ENCODE measurements at places on chromosomes 16 and 17.

DNA sequence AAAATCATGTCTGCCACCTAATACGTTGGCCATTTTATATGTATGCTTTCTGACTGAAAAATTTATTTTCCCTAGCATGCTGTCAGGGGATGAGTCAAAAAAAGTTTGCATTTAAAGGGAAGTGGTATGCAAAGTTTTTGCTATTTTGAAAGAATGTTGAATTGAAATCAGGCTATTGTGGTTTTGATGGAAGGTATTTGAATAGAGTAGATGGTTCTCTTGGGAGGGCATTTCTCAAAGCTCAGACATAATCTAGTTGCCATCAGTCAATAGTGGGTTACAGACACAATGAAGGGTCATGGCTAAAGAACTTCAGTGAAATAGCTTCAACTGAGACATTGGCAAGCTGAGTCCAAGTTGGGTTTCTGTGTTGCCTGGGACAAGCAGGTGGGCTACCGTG is 102.4 kb downstream of the MAP2K6 start:
- no peak for DNase-seq

GRCh38 chr16:16164243-16164642 is 59.1 kb downstream of the ABCC6 start:
- DNase-seq, result no peak

- DNase-seq, result no peak
Measured at GRCh38 chr16:80117556-80118130, 423.1 kb upstream of the DYNLRB2 start.

DNA sequence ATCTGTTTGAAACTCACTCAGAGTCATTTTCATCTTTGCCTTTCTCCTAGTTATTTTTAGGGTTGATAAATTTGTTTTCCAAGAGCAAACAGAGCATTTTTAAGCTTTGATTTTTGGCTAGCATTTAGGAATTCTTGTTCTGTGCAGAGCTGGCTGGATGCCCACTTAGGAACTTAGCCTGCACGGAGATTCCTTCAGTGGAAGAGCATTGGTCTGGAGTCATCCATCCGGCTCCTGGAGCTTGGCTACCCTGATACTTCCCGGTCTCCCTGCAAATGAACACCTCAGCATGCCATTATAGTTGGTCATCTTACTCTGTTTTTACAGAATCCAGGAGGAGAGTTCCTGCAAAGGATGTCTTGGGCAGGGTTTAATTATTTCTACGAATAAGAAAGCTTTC is 57.1 kb downstream of the SPECC1 start:
- DNase-seq, result no peak

GRCh38 chr17:58265271-58265670 is 15.5 kb downstream of the MPO start:
- no peak for DNase-seq

DNA sequence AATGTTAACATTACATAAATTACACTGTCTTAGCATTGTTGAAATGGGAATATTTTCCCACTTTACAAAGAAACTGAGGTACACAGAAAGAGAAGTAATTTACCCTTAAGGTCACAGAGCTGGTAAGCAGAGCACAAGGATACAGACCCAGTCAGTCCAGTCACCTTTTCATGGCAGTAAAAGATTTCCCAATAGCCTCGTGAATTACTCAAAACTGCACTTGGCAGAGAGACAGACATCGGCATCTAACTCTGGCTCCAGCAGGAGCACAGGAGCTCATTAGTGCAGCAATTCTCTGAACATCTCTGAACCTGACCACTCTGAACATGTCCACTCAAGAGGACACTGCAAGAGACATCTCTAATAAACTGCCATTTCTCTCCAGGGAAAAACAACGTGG is 3.1 kb downstream of the TEX2 start:
- no peak for DNase-seq

- DNase-seq, result no peak
Measured at GRCh38 chr16:87548046-87548445, 54.3 kb upstream of the JPH3 start.

- no peak for DNase-seq
Measured at GRCh38 chr17:31318298-31318801, 3.1 kb downstream of the EVI2A start.

- DNase-seq, result no peak
Measured at GRCh38 chr17:71339206-71339605, 781.6 kb upstream of the SOX9 start.

GRCh38 chr17:83010206-83011200 is 68.9 kb upstream of the METRNL start:
- no peak for DNase-seq

DNA sequence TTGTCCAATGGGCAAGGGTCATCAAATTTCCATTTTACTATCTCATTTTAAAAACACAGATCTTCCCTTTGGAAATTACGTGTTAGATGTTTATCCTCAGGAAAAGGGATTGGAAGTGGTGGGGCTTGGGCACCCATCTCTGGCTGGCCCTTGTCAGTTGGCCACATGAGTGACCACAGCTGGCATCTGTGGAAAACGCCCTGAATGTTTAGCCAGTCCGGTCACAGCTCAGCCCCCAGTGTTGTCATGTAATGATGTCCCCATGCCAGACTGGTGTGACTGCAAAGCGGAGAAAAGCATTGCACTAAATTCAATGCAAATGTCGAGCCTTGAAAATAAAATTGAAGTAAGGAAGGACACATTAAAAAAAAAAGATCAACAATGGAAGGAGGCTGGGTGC is 53.0 kb downstream of the TMC6 start:
- no peak for DNase-seq

DNA sequence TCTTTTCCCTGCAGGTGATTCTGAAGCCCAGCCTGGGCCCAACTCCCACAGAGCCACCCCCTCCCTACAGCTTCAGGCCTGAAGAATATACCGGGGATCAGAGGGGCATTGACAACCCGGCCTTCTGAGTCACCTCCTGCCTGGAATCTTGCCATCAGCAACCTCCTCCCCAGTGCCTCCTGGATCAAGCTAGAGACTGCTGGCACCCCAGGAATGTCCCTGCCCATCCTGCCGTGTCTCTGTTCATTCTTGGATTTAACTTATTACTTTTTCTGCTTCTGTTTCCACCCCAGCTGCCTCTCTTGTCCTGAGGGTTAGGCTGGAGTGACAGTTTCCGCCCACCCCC is 4.9 kb downstream of the TMEM92 start:
- no peak for DNase-seq

GRCh38 chr17:17579691-17580090 is 11.8 kb downstream of the PEMT start:
- DNase-seq, result no peak

DNA sequence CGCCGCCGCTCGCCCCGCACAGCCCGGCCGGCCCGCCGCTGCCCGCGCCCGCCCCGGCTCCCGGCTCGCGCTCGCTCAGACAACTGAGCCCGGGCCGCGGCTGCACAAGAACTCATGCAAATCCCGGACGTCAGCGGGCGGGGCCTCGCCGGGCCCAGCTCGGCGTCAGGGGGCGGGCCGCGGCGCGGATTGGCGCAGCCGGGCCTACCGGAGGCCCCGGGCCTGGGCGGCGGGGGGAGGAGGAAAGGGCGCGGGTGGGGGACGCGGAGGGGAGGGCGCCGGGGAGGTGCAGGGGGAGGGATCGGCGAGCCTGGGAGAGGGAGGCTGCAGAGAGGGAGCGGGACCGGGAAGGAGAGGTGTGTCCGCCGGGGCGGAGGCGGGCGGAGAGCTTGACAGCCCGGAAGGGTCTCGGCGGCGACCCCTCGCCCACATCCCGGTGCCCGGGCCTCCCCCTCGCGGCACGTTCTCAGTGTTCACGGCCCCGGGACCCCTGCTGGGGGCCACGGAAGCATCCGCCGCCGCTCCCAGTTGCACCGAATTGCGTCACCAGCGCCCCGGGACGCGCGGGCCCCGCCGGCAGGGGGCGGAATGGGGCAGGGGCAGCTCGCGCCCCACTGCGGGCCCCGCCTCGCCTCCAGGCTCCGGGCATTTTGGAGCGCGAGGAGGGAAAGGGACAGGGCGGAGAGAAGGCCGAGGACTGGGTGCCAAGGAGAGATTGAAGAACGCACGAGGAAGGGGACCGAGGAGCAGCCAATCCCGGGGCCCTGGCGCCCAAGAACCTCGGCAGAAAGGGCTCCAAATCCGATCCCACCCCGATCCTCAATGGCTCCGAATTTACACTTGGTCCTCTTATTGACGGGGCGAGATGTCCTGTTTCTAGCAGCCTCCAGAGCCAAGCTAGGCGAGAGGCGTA is at the start of gene CBX4:
CBX4 (minus strand) TSS at position 85 of the 913 bp plus-strand sequence. CDS start 189 bp downstream, outside the sequence.
- DNase-seq, result peak; percentile 77

GRCh38 chr17:48563385-48563838 is 14.7 kb downstream of the HOXB4 start:
- no peak for DNase-seq

DNA sequence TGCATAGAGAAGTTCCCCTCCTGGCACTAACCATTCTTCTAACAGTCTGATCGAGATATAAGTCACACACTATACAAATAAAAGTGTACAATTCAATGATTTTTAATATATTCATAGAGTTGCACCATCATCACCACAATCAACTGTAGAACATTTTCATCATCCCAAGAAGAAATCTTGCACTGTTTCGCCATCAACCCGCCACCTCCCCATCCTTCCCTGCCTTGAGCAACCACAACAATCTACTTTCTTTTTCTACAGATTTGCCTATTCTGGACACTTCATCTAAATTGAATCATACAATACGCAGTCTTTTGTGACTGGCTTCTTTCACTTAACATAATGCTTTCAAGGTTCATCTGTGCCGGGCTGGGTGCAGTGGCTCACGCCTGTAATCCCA is 33.0 kb upstream of the GUCY2D start:
- DNase-seq, result no peak

- no peak for DNase-seq
Measured at GRCh38 chr17:56679115-56679776, 85.7 kb downstream of the NOG start.

- no peak for DNase-seq
Measured at GRCh38 chr17:1558401-1558800, 4.2 kb downstream of the PITPNA start.

DNA sequence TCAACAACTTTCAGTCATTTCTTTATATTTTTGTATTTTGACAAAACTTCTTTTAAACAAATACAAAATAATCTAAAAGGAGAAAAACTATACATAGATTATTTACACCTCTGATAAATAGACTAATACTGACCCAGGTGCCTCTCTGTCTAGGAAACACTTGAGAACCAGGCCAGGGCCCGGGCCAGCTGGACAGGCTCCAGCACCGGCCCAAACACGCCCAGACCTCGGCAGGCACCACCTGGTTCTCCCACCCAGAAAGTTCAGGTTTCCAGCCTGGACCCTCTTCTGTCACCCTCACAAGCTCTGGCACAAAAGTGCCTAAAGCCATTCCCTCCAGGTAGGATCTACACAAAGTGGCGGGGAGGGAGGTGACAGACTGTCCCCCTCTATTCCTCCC is 97.0 kb upstream of the DNAH17 start:
- no peak for DNase-seq

DNA sequence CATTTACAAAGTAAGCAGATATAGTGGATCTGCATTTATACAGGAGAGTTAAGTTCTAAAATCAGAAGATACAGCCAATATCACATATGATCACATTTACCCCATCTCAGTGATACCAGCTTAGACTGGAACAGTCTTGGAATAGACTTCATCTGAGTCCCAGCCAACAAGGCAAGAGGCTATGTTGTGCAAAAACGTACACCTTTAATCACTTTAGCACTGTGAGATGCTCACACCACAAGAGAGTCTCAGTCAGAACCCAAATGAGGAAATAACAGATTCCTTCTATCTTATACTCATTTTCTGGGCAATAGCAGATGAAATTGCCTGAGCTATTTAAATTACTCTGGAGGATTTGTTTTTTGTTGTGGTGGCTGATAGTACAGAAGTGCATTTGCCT is 145.6 kb downstream of the ANKFN1 start:
- DNase-seq, result no peak

DNA sequence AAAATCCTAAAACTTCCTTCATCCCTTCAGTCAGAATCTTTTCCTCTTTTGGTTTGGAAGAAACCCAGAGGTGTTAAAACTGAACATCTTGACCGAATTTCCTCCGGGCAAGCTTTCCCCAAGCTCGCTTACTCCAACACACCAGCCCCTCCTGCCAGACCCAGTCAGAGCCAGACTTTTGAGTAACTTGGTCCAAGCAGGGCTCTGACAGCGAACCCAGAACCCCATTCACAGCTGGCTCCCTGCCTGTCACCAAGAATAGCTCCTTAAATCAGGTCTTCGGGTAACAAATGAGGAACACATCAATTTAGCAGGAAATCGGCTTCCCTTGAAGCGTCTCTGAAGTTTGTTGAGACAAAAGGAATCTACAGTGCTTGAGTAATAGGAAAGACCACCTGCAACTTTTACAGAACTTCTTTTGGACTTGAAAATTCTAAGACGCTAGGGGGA is 27.3 kb downstream of the GAS7 start:
- DNase-seq, result no peak

- no peak for DNase-seq
Measured at GRCh38 chr16:11319529-11320146, 25.6 kb upstream of the RMI2 start.

DNA sequence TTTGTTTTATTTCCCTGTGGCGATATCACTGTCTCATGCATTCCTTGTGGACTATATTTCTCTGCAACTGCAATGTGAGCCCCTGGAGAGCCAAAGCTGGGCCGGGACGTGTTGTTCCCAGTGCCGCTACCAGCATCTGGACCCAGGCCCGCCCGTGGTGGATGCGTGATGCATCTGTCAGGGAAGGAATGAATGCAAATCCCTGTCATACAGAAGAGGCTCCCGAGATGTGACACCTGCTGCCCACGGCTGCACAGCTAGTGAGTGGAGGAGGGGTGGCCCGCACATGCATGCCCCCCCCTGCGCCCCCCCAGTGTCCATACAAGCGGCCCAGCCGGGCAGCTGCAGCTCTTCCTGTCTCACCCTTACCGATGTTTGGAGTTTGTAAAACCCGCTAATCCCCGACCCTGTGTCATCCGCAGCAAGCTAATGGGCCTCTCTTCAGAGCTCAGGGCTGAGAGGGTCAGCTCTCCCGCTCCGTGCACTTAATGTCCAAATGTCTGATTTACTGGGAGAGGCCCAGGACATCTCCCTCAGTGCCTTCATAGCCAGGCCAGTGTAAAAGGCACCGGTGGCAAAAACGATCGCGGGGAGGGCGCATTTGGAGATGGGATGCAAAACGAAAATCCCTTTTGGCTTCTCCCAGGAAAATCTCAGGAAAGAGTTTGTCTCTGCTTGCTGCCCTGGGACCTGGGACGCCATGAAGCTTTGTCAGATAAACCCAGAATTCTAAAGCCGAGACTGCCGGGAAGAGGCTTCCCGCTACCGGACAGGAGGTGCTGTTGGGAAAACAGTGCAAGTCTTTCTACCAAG is 91.8 kb downstream of the FOXL1 start:
- DNase-seq, result no peak

GRCh38 chr16:2195322-2196161 is 863 bp downstream of the CASKIN1 start:
- no peak for DNase-seq

DNA sequence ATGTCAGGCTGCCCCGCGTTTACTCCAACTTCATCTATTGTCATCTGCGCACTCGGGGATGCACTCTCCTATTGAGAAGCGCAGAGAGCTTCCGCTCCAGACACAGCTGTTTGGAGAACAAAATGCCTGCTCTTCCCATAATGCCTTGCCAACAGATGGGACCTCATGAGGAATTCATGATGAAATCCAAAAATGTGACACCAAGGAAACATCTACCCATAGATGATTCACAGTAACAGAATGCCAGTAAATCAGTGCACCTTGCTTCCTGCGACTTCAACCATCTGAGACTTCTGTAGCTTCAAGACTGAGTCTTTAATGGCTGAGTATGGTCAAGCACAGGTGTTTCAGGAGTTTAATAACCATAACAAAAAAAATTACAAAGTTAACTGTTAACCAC is 1144.9 kb upstream of the GOT2 start:
- no peak for DNase-seq

GRCh38 chr16:7397901-7398300 is 65.3 kb downstream of the RBFOX1 start:
- DNase-seq, result no peak
